PC-9 (cell line): ENCODE measurements at places on chromosomes 11 and 22.

GRCh38 chr11:79506734-79507344 is 66.0 kb upstream of the TENM4 start:
- DNase-seq = no peak

DNA sequence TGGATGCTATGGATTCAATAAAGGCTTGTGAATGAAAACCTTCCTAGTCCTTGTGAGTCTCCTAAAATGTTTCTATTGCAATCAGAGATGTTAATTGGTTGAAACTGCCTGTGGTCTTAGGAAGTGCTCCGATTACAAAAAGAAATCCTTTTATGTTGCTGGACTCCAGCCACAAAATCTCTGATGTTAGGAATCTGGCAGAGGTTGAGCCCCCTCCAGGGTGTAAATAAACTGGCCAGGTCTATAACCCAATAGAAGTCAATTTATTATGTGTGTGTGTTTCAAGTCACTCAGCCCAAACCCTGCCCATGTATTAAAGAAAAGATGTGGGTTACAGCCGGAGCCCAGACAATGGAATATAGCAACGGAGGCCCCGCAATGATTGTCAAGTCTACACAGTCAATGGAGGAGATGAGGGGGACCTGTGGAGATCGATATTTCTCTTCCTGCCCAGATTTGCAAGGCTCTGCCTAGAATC is 218.1 kb upstream of the SORL1-AS1 start:
- no peak for DNase-seq

DNA sequence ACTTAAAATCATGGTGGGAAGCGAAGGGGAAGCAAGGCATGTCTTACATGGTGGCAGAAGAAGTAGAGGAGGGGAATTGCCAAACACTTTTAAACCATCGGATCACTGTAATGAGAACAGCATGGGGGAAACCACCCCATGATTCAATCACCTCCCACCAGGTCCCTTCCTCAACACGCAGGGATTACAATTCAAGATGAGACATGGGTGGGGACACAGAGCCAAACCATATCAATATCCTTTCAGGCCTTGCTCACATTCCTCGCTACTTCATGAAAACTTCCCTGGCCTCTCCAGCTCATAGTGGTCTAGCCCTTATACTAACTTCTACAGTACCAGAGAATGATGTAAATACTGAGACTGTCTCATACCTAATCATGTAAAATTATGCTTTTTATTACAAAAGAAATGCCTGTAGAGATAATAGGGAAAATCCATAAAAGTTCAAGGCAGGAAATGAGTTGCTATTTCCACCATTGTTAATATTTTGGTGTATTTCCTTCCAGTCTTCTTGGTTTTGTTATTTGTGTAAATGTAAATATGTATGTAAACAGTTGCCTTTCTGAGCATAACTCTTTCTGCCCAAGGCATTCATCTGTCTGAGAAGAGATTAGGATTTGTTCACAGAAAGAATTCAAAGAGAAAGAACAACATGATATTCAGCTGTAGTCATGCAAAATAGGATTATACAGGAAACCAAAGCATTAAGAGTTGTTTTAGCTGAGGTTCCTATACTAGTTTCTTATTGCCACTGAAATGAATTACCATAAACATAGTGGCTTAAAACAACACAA is 104.3 kb upstream of the LDLRAD3 start:
- no peak for DNase-seq

DNA sequence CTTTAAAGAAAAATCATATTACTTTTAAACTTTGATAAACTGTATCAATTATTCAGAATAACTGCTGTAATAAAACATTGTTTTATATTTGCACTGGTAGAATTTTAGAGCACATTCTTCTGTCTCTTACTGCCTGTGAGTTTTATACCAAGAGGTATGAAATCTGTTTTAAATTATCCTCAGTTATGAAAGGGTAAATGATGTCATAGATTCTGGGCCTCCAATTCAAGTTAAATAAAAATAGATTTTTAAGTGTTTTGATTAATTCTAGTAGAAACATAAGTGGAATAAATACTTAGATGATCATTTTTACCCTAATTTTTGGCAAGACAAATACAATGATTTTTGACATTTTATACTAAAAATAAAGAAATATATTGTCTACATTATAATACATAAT is 93.0 kb downstream of the GUCY1A2 start:
- no peak for DNase-seq

GRCh38 chr22:17607891-17608521 is 20.5 kb downstream of the ATP6V1E1 start:
- no peak for DNase-seq

DNA sequence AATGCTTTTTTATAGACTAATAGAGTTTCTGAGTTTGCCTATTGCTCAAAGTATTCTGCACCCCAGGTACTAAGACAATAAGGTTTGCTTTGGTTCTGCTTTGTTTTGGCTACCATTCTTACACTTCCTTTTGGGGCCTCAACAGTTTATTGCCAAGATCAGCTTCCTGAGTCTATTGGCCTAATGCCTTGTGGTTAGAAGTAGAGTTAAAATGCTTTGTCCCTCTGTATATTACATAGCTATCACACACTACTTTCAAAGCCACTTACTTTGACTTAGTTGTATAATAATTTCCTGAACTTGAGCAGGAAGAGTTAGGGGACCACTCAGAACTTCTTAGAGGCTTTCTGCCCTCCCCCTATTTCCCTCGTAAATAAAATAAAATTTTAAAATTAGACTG is 96.5 kb downstream of the DLG2 start:
- DNase-seq = no peak

- DNase-seq = no peak
Observed at GRCh38 chr11:65207918-65208784, 26.4 kb downstream of the CAPN1 start.

- peak; percentile 97 for DNase-seq
Observed at GRCh38 chr11:94737171-94737611, 31.0 kb upstream of the AMOTL1 start.

DNA sequence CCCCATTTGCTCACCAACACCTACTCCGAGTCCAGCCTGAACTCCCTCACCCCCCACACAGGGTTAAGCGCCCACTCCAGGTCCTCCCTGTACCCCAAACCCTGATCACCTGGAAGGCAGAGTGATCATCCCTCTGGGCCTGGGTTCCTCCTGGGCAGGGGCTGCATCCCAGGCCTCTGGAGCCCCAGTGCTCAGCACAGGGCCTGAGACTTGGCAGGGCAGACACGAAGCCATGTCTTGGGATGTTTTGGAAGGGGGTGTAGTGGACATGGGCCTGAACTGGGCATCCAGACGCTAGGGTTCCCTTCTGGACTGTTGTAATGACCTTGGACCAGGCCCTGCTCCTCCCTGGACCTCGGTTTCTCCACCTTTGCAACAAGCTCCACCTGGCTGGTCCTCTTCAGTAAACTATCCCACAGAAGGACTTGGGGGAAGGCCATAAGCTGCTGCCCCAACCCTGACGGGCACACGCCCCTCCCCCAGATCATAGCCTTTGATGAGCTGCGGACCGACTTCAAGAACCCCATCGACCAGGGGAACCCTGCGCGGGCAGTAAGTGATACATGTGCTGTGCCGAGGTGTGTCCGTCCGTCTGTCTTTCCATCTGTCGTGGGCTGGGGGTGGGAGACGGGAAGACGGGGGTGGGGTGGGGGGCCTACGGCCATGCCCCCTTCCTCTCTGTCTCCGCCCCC is 3.9 kb downstream of the CNIH2 start:
- DNase-seq = no peak

- DNase-seq = no peak
Observed at GRCh38 chr11:122788781-122789535, 49.3 kb upstream of the CRTAM start.

GRCh38 chr11:34250732-34251588 is 106.8 kb downstream of the ABTB2 start:
- DNase-seq = peak; percentile 89

DNA sequence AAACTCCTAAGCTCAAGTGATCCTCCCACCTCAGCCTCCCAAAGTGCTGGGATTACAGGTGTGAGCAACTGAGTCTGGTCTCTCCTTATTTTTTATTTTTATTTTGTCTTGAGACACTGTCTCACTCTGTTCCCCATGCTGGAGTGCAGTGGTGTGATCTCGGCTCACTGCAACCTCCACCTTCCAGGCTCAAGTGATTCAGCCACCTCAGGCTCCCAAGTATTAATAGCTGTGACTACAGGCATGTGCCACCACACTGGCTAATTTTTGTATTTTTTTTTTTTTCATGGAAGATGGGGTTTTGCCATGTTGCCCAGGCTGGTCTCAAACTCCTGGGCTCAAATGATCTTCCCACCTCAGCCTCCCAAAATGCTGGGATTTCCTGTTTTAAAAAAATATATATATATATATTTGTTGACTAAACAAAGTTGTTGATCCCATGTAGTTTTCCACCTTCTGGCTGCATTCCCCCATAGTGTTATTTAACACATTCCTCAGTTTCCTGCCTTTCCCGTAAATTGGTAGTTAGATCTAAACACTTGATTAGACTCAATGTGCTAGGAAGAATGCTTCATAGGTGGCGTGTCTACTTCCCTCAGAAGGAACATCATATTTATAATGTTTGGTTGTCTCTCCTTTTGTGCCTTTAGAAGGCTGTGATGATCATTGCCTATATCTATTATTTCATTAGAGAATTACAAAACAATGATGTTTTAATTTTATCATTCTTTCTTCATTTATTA is 38.8 kb downstream of the LRRC32 start:
- no peak for DNase-seq

DNA sequence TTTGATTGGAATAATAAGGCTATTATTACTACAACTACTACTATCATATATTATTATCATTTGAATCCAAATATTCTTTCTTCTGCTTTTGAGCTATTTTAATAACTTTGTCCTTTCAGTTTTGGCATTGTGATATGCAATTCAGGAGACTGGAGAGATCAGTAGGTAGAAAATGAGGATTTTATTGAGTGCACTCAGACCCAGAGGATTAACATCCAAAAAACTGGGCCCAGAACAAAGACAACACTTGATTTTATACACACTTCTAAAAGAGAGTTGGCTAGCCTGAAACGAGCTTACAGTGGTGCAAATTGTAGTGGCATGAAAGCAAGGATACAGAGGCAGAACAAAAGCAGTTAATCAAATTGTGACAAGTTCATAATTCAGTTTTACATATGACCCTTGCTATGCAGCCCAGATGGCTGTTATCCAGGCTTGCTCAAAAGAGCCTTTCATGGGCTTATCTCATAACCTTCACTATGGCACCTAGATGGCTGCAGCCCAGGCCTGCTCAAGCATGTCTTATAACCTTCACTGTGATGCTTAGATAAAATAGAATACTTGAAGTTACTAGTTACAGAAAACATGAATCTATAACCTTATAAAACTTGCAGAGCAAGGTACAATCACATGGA is 796.3 kb upstream of the RAG2 start:
- no peak for DNase-seq

- peak; percentile 66 for DNase-seq
Observed at GRCh38 chr22:30036656-30037055, 43.6 kb upstream of the HORMAD2 start.

GRCh38 chr22:30426388-30427353 is 1.1 kb downstream of the MTFP1 start:
- peak; percentile 82 for DNase-seq

DNA sequence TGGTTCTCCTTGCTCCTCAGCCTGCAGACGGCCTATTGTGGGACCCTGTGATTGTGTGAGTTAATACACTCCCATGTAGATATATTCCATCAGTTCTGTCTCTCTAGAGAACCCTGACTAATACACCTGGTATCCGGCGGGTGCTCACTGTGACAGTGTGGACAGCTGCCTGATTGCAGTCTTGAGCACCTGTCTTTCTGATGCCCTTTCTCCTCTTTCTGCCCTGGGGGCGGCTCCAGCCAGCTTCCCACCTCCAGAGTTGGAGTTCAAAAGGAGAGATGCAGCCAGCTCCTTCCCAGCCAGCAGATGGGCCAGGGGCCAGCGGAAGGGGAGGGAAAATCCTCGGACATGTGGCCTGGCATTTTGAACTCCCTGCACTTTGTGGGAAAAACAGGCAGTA is 15.0 kb downstream of the SMIM38 start:
- DNase-seq = peak; percentile 81

DNA sequence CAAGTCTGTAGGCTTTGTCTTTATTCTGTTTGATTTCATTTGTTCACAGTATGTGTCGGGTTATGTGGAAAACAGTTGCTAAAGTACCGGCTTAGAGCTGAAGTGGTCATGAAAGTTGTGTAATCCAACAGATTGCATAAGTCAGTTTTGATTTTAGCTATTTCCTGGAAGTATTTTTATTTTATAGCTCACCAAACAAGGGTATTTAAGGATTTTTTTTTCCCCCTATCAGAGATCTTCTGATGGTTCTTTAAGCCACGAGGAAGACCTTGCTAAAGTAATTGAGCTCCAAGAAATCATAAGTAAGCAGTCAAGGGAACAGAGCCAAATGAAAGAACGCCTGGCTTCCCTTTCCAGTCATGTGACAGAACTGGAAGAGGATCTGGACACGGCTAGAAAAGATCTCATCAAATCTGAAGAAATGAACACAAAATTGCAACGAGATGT is 55.9 kb downstream of the PPFIA1 start:
- DNase-seq = no peak

GRCh38 chr11:86370922-86371594 is 3.6 kb upstream of the CCDC81 start:
- peak; percentile 34 for DNase-seq

DNA sequence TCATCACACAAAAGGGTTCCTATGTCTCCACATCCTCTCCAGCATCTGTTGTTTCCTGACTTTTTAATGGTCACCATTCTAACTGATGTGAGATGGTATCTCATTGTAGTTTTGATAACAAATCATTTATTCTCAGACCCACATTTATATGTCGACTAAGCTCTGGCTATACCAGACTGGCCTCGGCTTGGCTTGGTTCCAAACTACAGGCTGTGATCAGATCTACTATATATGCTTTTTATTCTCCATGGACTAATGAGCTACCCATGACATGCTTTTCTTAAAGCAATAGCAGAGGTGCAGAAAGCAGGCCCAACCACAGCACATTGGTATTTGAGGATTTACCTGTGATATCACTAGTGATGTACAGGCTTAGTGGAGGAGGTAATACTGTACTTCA is 139.8 kb upstream of the PGR start:
- DNase-seq = no peak

GRCh38 chr11:122199661-122200060 is 83.6 kb upstream of the BLID start:
- DNase-seq = no peak

- DNase-seq = peak; percentile 88
Observed at GRCh38 chr11:83256602-83257340, 29.4 kb downstream of the CCDC90B start.

- DNase-seq = no peak
Observed at GRCh38 chr22:22079404-22080148, 97.0 kb upstream of the TOP3B start.

GRCh38 chr11:68009391-68010089 is 587 bp upstream of the ALDH3B1 start:
- DNase-seq = peak; percentile 68

DNA sequence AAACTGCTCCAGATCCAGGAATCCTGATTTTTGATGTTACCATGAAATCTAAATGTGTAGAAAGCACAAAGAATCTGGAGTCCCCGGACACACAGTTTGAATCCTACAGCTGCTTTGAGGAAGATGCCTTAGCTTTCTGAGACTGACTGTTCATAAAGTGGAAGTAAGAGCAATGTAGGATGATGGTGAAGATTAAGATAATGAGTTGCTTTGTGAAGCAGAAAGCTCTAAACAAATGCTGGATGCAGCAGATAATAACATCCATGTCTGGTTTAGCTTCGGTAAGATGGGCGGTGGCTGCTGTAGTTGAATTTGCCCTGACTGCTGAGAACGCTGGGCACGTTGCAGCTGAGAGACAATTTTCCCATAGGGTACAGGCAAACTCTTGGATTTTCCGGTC is 20.1 kb downstream of the OVOL1 start:
- DNase-seq = no peak
